ENCODE measurements at places on chromosomes 7 and 10.

GRCh38 chr7:140229591-140230515, 53.1 kb upstream of the KDM7A start:
- peak; percentile 63 for DNase-seq

- no peak for DNase-seq
These were observed 64.8 kb upstream of the SEC61G start for GRCh38 chr7:54823776-54824175.

DNA sequence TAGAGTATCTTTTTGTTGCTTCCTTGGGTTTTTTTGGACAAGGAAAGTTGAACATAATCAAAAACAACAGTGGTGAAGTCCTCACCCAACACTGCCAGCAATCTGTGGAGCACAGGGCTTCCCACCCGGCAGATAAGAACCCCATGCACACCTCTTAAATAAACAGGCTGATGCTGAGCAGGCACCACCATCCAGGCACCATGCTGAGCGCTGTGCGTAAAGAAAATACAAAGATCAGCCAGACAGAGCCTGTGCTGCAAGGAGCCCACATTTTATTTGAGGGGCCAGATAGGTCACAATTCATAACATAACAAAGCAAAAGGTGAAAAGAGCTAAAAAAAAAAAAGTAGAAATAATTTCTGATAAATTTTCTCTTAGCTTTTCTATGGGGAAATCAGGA, 231.2 kb downstream of the PTPRN2 start:
- DNase-seq = no peak

DNA sequence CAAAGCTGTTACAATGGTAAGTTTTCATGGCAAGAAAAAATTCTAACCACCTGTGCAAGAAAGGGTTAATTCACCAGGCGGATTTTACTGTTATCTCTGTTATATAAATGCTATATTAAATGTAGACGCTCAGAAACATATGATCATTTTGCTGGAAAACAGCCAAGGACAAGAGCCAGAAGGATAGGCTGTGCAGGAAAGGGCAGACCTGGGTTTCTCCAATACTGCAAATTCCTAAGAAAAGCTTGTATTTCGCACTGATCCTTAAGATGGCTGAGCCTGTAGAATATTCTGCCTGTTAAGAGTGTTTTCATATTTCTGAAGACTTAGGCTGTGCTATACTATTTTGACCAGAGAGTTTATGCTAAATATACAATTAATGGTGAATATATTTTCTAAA, 564.1 kb upstream of the KCND2 start:
- DNase-seq = no peak

DNA sequence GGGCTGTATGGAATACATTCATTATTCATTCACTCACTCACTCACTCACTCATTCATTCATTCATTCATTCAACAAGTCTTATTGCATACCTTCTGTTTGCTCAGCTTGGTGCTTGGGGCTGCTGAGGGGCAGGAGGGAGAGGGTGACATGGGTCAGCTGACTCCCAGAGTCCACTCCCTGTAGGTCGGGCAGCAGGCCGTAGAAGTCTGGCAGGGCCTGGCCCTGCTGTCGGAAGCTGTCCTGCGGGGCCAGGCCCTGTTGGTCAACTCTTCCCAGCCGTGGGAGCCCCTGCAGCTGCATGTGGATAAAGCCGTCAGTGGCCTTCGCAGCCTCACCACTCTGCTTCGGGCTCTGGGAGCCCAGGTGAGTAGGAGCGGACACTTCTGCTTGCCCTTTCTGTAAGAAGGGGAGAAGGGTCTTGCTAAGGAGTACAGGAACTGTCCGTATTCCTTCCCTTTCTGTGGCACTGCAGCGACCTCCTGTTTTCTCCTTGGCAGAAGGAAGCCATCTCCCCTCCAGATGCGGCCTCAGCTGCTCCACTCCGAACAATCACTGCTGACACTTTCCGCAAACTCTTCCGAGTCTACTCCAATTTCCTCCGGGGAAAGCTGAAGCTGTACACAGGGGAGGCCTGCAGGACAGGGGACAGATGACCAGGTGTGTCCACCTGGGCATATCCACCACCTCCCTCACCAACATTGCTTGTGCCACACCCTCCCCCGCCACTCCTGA, 2.4 kb downstream of the EPO start:
- no peak for DNase-seq

- DNase-seq = no peak
These were observed 237.3 kb downstream of the AHR start for GRCh38 chr7:17535776-17536175.

DNA sequence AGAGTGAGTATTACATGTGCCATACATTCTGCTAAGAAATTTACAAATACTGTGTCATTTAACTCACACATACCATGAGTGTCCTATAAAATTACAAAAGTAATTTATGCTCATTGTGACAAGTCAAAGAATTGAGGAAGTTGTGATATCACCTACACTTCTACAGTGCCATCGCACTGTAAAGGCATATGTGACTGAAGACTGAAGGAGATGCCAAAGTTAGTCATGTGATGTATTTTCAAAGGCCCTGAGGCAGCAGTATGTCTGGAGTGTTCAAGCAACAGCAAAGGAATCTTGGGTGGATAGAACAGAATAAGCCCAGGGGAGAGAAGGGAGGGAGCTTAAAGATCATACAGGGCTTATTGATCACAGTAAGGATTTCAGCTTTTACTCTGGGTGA, 176.8 kb downstream of the WNT2 start:
- DNase-seq = no peak

GRCh38 chr7:2164646-2165045, 68.1 kb downstream of the MAD1L1 start:
- no peak for DNase-seq

DNA sequence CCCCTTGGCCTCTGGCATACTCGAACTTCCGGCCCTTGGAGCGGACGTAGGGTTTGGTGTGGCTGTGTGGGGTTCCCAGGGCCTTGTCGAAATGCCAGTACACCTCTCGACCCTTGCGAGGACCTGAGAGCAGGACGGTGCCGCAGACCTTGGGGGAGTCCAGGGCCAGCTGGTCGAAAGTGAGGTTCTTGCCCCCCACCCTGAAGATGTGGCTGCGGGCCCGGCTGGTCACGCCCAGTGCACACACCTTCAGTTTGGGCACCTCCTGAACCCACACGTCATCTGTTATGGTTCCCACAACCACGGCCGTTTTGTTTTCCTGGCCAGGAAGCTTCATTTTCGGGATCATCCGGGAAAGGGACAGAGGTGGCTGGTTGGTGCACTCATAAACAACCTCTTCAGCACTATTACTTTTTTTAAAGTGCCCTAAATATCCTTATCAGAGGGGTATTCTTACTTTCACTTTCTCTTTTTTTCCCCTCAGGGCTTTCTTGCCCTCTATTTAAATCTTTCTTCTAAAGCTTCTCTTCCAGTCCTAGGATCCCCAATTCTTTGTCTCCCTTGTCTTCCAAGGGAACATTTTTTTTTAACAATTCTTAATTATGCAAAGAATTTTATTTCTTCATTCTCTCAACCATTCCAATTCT, 44.9 kb upstream of the FAM3C start:
- DNase-seq = no peak

DNA sequence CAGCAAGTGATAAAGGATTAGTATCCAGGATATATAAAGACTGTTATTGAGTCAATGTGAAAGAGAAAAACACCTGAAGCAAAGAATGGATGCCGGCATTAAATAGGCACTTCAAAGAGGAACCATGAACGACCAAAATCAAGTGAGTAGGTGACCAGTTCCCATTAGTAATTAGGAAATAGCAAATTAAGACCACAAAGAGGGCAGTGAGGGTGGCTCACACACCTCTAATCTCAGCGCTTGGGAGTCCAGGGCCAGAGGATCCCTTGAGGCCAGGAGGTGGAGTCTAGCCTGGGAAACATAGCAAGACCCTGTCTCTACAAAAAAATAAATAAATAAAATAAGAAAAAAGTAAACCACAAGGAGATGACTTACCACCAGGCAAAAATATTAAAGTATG, 1.5 kb upstream of the ANTXRL start:
- DNase-seq = peak; percentile 1

- peak; percentile 71 for DNase-seq
These were observed 47.7 kb downstream of the RBM17 start for GRCh38 chr10:6136215-6137201.

DNA sequence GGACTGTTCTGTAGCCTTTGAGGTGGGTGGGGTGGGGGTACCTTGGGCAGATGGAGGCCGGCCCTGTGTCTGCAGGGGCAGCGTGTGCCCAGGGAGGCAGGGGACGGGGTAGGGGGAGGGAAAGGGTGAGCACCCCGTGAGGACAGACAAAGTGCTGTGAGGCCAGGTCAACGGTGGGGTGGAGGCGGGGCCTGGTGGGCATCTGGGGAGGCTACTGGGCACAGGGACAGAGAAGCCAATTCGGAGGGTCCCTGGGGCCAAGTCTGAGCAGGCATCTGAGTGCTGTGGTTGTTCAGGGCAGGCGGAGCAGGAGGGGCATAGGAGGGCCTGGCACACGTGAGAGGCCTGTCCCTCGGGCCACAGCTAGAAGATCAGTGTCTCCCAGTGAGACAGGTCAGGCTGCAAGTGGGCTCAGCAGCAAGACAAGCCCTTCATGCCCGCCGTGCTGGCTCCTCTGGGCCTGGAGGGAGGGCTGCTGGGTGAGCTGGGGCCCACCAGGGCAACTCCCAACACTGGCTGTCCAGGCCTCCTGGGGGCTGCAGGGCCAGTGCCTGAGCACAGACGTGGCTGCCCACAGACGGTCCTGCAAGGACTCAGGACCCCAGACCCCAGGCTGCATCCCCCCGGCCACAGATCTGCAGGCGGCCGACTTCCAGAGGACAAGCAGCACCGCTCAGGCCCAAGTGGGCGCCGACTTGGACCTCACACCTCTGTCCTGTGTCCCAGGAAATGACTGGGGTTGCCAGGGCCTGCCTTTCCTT, 26.4 kb upstream of the KNDC1 start:
- DNase-seq = no peak

DNA sequence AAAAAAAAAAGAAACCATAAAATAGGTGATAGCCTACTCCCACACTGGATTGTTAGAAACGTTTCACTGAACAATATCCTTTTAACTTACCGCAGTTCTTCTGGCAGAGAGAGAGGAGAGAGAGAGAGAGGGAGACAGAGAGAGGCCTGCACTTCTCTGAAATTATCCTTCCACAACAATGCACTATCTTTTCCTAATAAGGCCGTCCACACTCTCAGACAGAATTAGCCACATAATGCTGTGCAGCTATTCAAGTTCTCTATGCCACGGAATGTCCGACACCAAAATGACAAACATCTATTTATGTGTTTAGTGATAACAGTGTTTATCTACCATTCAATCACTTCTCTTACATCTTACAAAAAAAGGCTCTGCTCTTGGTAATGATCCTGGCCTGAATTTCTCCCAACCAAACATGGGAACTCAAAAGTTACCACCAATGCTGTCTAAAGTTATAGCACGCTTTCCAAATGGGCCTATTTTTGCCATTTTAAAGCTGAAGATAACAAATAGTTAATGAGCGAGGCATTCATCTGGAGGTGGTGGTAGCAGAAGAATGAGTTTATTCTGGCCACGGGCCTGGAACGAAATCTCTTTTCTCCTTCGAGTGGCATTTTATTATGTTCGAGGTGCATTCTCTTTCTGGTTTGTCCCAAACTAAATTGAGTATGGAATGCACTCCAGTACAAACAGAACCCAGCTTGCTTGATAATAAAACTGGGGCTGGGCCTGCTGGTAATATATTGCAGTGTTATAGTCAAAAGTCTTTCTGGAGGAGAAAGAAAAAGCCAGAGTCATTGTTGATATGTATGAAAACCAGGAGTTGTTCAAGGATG, 160.2 kb upstream of the SVIL start:
- DNase-seq = no peak
